Psoas muscle (tissue), 8 donors: ENCODE measurements at places on chromosomes 3 and 15. TPM values are rescaled to one million over a fixed set of nuclear protein-coding genes. Genes with fewer than 3 reads are reported as not detected.

- no peaks in the 10 kb centered on the region for H3K27me3 ChIP-seq
- no peak for DNase-seq
- H3K4me1 ChIP-seq, result no peaks in the 10 kb centered on the region
- H3K36me3 ChIP-seq, result no peaks in the 10 kb centered on the region
- no peak overlapping the region for H3K4me3 ChIP-seq
Observed at GRCh38 chr3:32321095-32321790, 70.4 kb upstream of the CMTM7 start.

DNA sequence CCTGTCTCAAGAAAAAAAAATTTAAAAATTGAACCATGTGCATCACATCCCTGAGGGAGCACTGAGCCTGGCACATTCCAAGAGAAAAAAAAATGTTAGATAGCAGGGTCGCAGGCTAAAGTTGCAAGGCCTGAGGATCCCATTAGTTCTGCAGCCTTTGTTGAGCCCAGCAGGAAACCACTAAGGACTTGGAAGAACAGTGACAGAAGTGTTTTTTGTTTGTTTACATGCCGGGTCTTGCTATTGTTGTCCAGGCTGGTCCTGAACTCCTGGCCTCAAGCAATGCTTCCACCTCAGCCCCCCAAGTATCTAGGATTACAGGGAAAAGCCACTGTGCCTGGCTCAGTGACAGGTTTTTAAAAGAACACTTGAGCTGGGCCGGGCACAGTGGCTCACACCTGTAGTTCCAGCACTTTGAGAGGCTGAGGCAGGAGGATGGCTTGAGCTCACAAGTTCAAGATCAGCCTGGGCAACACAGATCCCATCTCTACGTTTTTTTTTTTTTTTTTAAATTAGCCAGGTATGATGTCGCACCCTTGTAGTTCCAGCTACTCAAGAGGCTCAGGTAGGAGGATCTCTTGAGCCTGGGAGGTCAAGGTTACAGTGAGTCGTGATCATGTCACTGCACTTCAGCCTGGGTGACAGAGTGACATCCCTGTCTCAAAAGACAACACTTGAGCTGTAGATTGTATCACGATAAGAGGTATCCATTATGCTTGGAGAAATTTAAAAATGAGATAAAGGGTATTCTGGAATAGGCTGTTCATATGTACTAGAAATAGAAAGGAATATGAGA is 15.2 kb downstream of the CHAC1 start:
- no peak for DNase-seq
- H3K4me1 ChIP-seq, result peaks cover 16% of the 10 kb centered on the region
- no peaks in the 10 kb centered on the region for H3K36me3 ChIP-seq
- H3K4me3 ChIP-seq, result no peak overlapping the region
- H3K27ac ChIP-seq, result no peak overlapping the region
- no peaks in the 10 kb centered on the region for H3K27me3 ChIP-seq

DNA sequence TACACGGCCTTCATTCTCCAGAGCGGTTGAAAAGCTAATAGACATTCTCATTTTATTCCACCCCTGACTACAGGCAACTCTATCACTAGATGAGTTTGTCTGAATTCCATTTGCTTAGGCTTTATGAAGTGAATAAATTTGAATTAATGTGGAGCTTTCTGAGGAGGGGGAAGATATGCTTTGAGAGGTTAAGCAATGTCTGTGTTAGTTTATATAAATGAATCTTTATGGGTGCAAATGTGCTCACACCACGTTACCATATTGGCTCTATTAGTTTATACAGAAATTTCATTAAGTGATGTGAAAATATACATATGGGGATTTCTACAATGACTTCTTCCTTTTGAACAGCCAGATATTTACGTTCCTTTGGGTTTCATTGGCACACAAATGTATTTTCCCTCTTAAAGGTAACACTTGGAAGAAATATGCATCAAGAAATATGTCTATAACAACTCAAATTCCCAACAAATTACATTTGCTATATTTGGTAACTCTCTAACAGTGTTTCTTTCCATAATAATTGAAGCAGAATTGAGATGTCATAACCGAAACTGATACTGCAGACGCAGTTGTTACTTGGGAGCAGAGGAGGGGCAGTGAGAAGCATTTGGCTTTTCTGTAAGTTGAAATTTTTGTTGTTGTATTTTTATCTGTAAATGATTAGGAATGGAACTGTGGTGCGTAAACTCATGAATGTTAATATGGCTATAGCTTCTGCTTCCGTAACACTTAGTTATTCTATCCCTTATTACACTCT is 359.4 kb downstream of the CACNA2D3 start:
- H3K27ac ChIP-seq, result no peak overlapping the region
- H3K36me3 ChIP-seq, result no peaks in the 10 kb centered on the region
- no peaks in the 10 kb centered on the region for H3K4me1 ChIP-seq
- no peak for DNase-seq

GRCh38 chr15:79826800-79827199 is 70.0 kb downstream of the MTHFS start:
- H3K27ac ChIP-seq, result no peak overlapping the region
- H3K4me3 ChIP-seq, result no peak overlapping the region
- DNase-seq, result no peak
- peaks cover 6% of the 10 kb centered on the region for H3K36me3 ChIP-seq
- no peaks in the 10 kb centered on the region for H3K4me1 ChIP-seq

GRCh38 chr3:197809356-197810020 is 18.4 kb downstream of the LRCH3 start:
- no peaks in the 10 kb centered on the region for H3K27me3 ChIP-seq
- no peaks in the 10 kb centered on the region for H3K36me3 ChIP-seq
- no peak overlapping the region for H3K4me3 ChIP-seq
- peaks cover 35% of the 10 kb centered on the region for H3K4me1 ChIP-seq
- H3K27ac ChIP-seq, result peak overlapping the region; percentile 65

- no peak for DNase-seq
- no peak overlapping the region for H3K4me3 ChIP-seq
- H3K27me3 ChIP-seq, result no peaks in the 10 kb centered on the region
- no peaks in the 10 kb centered on the region for H3K4me1 ChIP-seq
- no peak overlapping the region for H3K27ac ChIP-seq
Observed at GRCh38 chr3:71102111-71102983, 481.2 kb downstream of the FOXP1 start.

DNA sequence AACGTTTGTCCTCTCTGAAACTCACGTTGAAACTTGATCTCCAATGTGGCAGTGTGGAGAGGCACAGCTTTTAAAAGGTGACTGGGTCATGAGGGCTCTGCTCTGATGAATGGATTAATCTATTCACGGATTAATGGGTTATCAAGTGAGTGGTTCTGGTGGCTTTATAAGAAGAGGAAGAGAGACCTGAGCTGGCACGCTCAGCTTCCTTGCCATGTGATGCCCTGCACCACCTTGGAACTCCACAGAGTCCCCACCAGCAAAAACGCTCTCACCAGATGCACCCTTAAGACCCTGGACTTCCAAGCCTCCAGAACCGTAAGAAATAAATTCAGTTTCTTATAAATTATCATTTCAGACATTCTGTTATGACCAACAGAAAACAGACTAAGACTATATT is 2.6 kb downstream of the PPP1R2 start:
- peak overlapping the region; percentile 96 for H3K4me3 ChIP-seq
- no peaks in the 10 kb centered on the region for H3K27me3 ChIP-seq
- peaks cover 70% of the 10 kb centered on the region for H3K4me1 ChIP-seq

DNA sequence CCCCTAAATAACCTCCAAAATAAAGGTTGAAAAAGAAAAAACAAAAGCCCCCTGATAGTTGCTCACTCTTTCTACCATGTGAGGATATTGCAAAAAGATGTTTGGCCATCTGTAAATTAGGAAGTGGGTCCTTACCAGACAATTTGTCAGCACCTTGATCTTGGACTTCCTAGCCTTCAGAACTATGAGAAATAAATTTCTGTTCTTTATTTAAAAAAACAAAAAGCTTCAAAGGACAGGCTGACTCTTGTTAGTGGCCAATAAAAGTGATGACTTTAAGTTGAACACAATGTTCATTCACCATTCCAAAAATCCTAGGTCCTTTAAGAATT is 103.5 kb downstream of the CBLB start:
- H3K27me3 ChIP-seq, result no peaks in the 10 kb centered on the region
- no peak overlapping the region for H3K4me3 ChIP-seq
- H3K36me3 ChIP-seq, result no peaks in the 10 kb centered on the region
- no peak for DNase-seq

DNA sequence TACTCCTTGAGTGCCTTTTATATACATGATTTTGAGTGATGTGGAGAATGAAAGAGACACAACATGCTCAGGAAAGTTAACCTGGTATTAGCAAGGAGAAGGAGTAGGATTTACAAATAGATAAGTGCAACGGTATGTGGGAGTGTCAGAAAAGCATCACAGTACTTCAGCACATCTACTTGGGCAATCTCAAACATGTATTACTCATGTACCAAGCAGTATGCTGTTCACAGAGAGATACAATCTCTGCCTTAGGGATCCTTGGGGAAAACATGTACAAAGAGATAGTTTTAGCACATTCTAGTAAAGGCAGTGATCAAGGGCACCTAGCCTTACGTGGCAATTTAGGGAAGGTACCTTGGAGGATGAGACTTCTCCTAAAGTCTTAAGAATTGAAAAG is 146.5 kb downstream of the FILIP1L start:
- peaks cover under 1% of the 10 kb centered on the region for H3K36me3 ChIP-seq
- no peak for DNase-seq
- no peaks in the 10 kb centered on the region for H3K27me3 ChIP-seq
- no peak overlapping the region for H3K4me3 ChIP-seq
- H3K27ac ChIP-seq, result peak overlapping the region; percentile 62

GRCh38 chr3:70885636-70886035 is 573.2 kb upstream of the MDFIC2 start:
- no peak for DNase-seq
- peaks cover 3% of the 10 kb centered on the region for H3K4me1 ChIP-seq
- H3K27me3 ChIP-seq, result no peaks in the 10 kb centered on the region
- no peaks in the 10 kb centered on the region for H3K36me3 ChIP-seq
- no peak overlapping the region for H3K4me3 ChIP-seq

- no peaks in the 10 kb centered on the region for H3K36me3 ChIP-seq
- DNase-seq, result no peak
- H3K4me3 ChIP-seq, result no peak overlapping the region
- H3K27me3 ChIP-seq, result no peaks in the 10 kb centered on the region
- H3K4me1 ChIP-seq, result no peaks in the 10 kb centered on the region
Observed at GRCh38 chr15:57321485-57321884, 54.8 kb upstream of the CGNL1 start.

GRCh38 chr3:69791106-69791505 is 51.8 kb downstream of the MITF start:
- H3K4me1 ChIP-seq, result peaks cover 58% of the 10 kb centered on the region
- DNase-seq, result peak; percentile 90
- peak overlapping the region; percentile 67 for H3K27ac ChIP-seq
- peak overlapping the region; percentile 25 for H3K4me3 ChIP-seq
- H3K27me3 ChIP-seq, result no peaks in the 10 kb centered on the region

DNA sequence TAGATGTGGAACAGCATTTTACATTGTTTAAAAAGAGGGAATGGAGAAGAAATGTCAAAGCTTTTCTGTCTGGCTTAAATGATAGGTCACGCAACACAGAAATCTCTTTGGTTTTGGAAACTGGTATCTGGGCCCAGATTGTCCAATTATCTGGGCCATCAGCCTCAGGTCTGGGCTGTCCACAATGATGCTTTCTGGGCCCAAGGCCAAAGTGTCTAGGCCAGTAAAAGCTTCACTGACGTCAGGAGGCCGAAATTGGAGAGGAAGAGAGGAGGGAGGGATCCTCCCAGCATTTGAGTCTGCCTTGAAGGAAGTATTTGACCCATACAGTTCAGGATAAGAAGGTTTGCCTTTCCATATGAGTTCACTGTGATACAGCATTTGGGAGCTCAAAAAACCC is 60.7 kb upstream of the ALDH1A3 start:
- H3K4me1 ChIP-seq, result no peaks in the 10 kb centered on the region
- no peaks in the 10 kb centered on the region for H3K27me3 ChIP-seq
- peak; percentile 41 for DNase-seq
- H3K4me3 ChIP-seq, result no peak overlapping the region

The CPN2 gene
- total RNA-seq, result not detected

The SYNM gene
- total RNA-seq, result 380 TPM

The KNG1 gene
- total RNA-seq, result not detected

The SNX22 gene
- 0.08 TPM for total RNA-seq

The PXYLP1 gene
- 4.3 TPM for total RNA-seq

The MKRN2OS gene
- not detected for total RNA-seq

The ATRIP gene
- total RNA-seq, result 5.1 TPM

The COL6A5 gene
- not detected for total RNA-seq

The KLHL6 gene
- total RNA-seq, result 0.42 TPM
